Stimulated activated CD4-positive, alpha-beta T cell treated with anti-CD3 and anti-CD28 coated beads, Interleukin-1b, Interleukin-23, amount 100 ng/mL, for 24 hours (primary cell): ENCODE measurements at places on chromosomes 2 and 18.

GRCh38 chr2:239962890-239963591 is 62.1 kb downstream of the NDUFA10 start:
- DNase-seq, result no peak

GRCh38 chr2:30664761-30665358 is 142.4 kb downstream of the CAPN13 start:
- DNase-seq, result no peak

GRCh38 chr2:15173501-15173900 is 387.6 kb downstream of the NBAS start:
- DNase-seq, result no peak

DNA sequence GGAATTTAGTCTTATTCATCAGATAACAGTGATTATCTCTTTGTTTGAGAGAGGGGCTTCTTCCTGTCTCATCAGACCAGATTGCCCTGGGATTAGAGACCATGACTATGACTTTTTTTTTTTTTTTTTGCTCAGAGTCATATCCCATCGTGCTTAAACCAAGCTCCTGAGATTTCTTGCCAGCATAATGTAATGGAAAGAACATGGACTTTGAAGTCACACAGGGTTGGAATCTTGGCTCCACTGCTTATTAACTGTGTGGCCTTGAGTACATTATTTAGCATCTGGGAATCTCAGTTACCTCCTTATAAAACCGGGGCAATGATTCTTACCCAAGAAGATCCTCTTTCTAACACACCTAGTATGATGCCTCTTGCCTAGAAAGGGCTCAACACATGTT is 268.3 kb downstream of the DYSF start:
- DNase-seq, result no peak

- no peak for DNase-seq
Measured at GRCh38 chr18:70419526-70419925, 130.7 kb downstream of the SOCS6 start.

DNA sequence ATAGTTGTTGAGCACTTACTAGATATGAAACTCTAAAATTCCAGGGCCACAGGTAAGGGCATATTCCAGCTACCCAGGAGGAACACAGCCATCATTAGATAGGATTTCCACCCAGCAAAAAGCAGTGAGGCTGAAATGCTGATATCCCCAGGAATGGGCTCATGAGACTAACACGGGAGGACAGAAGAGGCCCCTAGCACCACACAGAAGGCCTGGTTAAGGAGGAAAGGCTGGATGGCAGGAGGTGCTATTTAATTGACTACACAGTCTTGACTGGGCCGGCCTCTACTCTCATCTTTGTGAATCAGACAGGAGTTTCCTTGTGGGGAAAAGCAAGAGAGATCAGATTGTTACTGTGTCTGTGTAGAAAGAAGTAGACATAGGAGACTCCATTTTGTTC is 61.7 kb downstream of the MRPL35 start:
- no peak for DNase-seq

- no peak for DNase-seq
Measured at GRCh38 chr2:607172-607571, 70.0 kb downstream of the TMEM18 start.

DNA sequence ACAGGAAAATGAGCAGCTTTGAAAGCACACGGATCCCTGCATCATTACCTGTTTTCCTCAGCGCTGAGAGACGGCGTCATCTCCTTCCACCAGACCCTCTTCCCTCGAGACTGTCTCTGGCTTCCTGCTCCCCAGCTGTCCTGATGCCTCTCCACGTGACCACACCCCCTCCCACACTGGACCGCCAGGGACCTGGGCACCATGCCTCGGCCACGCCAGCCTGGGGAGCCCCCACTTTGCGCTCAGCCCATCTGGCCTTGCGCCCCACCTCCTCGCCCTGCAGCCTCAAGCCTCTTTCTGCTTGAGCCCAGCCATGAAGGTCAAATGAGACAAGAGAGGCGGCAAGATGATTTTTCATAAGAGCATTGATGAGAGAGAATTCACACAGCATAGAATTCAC is 66.0 kb upstream of the ACKR3 start:
- DNase-seq, result no peak

- no peak for DNase-seq
Measured at GRCh38 chr18:26480897-26481795, 67.2 kb downstream of the KCTD1 start.

DNA sequence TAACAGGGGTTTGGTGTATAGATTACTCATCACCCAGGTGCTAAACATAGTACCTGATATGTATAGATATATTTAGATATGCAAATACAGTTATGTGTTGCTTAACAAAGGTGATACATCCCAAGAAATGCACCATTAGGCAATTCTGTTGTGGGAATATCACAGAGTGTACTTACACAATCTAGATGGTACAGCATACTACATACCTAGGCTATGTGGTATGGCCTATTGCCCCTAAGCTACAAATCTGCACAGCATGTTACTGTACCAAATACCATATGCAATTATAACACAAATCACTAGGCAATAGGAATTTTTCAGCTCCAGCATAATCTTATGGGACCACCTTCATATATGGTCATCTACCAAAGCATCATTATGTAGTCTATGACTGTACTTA is 43.5 kb upstream of the NPAS2 start:
- DNase-seq, result no peak

GRCh38 chr18:7923105-7923504 is 356.0 kb downstream of the PTPRM start:
- no peak for DNase-seq

- no peak for DNase-seq
Measured at GRCh38 chr18:68660354-68661183, 54.3 kb downstream of the TMX3 start.

GRCh38 chr2:166344286-166345113 is 31.2 kb downstream of the SCN9A start:
- DNase-seq, result no peak

DNA sequence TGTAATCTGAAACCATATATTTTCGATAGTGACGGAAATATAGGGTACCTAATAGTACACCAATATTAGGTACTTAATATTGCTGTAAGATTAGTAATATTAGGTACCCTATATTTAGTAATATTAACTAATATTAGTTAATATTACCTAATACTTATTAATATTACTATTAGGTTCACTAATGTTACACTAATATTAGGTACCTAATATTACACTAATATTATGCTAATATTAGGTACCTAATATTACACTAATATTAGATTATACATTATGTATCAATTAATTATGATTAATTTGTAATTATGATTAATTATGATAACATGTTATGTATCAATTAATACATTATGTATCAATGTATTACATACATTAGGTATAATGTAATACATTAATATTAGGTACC is 518.2 kb upstream of the LRATD1 start:
- DNase-seq, result no peak

DNA sequence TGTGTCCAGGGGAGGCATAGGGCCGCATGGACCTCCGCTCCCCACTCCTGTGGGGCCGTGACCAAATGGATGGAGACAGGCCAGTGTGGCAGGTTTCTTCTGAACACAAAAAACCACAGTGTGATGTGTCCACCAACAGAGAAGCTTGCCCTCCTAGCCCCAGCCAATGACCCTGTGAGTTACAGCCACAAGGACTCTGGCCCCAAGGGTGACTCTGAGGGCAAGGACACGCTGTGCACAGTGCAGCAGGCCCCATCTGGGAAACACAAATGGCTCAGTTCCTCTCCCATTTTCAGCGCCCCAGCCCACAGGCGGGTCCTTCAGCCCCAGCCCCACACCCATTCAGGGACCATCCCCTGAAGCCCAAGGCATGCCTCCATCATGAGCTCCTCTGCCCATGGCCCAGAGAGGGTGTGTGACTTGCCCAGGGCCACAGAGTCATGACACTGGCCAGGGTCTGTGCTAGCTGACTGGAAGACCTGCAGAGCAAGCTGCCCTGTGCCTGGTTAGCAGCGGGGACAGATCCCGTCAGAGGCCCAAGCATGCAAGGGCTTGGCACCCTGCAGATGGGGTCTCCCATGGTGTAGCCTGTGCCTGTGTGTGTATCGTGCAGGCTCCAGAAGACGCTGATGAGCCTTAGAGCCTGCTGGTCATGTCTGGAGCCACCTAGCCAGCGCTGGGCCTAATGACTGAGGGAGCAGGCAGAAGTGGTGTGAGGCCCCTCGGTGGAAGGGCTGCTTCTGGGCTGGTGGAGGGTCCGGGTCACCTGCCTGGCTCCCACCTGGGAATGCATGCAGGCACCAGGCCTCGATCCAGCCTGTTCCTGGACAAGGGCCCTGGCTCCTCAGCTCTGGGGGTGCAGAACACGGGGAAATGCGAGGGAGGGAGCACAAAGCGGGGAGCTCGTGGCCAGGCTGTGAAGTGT is 47.7 kb downstream of the HS6ST1 start:
- DNase-seq, result no peak

GRCh38 chr2:223383315-223383714 is 218.8 kb downstream of the SCG2 start:
- DNase-seq, result no peak

- no peak for DNase-seq
Measured at GRCh38 chr2:69184224-69184623, 171.2 kb downstream of the ANTXR1 start.

GRCh38 chr2:228180181-228181097 is 1.0 kb downstream of the SPHKAP start:
- DNase-seq, result no peak

GRCh38 chr18:71079606-71080005 is 790.8 kb downstream of the SOCS6 start:
- no peak for DNase-seq

DNA sequence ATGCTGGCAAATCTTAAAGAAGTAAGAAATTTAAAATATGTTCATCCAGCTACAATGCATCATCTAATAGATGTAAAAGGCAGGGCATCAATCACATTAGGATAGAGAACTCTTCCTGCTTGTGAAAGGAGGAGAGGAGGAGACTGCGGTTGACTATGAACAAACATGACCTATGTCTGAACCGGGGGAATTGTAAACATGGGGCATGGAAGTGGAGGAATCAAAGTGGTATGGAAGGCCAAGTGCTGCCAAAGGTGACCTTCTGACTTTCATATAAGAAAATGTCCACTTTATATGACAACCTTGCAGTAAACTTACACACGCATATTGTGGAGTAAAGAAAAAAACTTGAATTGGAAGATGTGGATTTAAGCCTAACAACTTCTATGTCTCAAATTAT is 20.0 kb upstream of the SLC8A1 start:
- no peak for DNase-seq

DNA sequence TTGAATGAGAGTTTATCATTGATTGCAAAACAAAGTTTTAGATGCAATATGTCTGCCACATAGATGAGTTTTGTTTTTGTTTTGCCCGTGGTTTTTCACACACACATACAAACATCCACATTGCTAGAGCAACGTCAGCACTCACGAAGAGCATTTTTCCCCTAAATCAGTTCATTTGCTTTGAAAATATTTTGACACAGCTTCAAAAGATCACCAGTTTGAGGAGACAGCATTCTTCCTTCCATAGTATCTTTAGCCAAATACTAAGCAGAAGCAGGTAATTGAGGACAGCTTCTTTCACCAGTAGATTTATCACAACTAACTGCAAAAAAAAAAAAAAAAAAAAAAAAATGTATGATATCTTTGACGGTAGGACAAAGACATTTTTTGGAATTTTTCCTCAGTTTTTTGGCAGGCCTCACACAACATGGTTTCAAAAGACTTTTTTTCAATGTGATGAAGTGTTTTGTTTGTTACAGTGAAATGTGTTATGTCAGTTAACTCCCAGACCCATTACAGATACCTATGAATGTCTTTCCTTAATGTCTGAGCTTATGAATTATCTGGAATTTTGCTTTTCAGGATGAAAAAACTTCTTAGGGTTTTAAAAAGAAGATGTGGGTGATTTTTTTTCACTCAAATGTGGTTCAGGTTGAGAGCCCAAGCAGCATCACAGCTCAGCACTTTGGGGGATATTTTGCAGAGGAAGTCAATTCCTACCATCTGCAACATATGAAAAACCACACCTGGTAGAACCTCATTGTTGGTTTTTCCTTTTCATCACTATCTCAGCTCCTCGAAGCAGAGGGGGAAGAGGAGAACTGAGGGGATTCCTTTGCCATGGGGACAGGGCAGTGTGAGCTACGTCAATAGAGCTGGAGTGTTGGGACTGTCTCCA is 31.6 kb downstream of the AOX1 start:
- DNase-seq, result no peak

GRCh38 chr2:89850481-89850880 is 1159.0 kb downstream of the RPIA start:
- DNase-seq, result no peak

GRCh38 chr2:170320948-170321347 is 143.0 kb downstream of the MYO3B start:
- no peak for DNase-seq

DNA sequence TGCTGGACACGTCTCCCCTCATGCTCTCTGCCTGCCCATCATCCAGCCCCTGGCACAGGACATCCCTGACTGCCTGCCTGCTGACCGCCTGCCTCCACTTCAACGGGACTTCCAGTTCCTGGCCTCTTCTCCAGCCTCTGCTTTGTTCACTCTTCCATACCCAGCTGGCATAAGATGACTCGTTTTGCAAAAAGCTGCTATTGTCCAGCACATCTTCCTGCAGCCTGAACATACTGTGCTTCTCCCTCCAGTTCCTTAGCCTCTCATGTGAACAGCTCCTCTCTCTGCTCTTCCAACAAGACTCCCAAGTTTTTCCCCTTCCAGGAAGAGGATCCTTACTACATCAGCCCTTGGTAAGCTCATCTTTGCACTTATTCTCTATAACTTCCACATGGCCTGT is 62.4 kb upstream of the SKOR2 start:
- no peak for DNase-seq

DNA sequence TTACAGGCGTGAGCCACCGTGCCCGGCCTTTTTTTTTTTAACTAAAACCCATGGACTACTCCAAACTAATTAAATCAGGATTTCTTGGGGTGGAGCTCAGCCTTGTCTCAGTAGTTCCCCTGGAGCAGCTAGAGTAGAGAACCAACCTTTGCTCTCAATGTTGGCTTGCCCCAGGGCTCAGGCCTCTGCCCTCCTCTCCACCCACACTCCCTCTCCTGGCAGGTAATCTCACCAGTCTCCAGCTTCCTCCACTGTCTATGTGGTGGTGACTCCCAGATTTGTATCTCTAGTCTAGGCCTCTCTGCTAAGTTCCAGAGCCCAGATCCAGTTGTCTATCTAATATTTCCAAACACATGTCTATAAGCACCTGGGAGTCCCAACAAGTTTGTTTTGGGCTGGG is 9.6 kb upstream of the MTA3 start:
- no peak for DNase-seq

GRCh38 chr2:72341639-72342038 is 194.0 kb upstream of the CYP26B1 start:
- DNase-seq, result no peak

DNA sequence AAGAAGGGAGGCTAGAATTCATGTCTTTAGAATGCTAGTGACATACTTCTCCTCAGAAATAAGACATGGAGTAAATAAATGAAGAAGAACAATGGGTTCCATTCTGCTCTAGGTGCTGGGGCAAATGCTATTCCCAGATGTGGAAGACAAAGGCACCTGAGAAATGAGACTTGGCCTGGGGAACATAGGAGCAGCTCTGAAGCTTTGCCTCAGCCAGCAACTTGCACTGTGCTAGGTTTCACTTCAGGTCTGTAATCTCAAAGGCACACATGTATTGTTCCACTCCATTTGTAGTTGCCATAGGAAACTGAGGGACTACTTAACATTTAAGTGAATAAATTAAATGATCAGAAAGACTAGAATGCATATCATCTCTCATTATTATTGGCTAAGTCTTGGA is 538.9 kb upstream of the REG3G start:
- no peak for DNase-seq
